ENCODE measurements at places on chromosomes 12 and 14. TPM values are rescaled to one million over a fixed set of nuclear protein-coding genes. Genes with fewer than 3 reads are reported as not detected.

SLC10A1 gene
- total RNA-seq = not detected

C14orf132 gene
- 4.5 TPM for total RNA-seq

ENDOU gene
- total RNA-seq = 0.13 TPM

ANO2 gene
- total RNA-seq = 96.8 TPM

SETD3 gene
- total RNA-seq = 53.7 TPM

RNF34 gene
- 97.8 TPM for total RNA-seq

Measured in bladder microvascular endothelial cell (primary cell).